ENCODE measurements at places on chromosomes 4 and X.

DNA sequence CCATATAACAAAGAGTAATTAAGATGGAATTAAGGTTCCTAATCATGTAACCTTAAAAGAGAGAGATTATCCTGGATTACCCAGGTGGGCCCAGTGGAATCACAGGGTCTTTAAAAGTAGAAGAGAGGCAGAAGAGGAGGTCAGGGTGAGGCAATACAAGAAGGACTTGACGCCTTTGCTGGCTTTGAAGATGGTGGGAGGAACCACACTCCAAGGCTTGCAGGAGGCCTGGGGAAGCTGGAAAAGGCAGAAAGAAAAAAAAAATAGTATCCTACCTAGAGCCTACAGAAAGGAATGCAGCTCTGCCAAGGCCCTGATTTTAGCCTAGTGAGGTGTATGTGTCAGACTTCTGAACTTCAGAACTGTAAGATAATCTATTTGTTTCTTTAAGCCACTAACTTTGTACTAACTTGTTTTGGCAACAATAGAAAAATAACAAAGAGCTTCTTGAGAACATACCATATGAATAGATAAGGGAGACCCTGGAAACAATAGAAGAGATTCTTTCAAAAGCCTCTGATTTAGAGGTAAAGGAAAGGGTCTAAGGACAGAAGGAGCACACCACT, 229.9 kb upstream of the TTC29 start:
- DNase-seq, result no peak

DNA sequence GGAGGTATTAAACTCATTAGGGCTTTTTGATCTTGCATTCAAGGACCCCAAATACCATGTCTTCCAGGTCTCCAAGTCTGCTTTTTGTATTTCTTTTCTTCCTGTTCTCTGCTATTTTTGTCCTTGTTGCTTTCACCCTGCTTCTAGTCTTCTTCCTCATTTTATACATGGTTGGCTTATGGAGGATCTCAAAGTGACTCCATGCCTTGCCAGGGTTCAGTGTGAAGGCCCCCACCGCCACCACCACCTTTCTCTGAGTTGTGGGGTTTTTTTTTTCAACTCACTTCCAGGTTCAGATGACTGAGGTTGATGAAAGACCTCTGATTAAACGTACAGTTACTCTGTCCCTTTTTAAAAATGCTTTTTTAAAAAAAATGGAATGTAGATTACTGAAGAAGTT, 96.3 kb downstream of the MAML3 start:
- no peak for DNase-seq

- no peak for DNase-seq
Observed at GRCh38 chr4:11765849-11766453, 337.3 kb upstream of the HS3ST1 start.

DNA sequence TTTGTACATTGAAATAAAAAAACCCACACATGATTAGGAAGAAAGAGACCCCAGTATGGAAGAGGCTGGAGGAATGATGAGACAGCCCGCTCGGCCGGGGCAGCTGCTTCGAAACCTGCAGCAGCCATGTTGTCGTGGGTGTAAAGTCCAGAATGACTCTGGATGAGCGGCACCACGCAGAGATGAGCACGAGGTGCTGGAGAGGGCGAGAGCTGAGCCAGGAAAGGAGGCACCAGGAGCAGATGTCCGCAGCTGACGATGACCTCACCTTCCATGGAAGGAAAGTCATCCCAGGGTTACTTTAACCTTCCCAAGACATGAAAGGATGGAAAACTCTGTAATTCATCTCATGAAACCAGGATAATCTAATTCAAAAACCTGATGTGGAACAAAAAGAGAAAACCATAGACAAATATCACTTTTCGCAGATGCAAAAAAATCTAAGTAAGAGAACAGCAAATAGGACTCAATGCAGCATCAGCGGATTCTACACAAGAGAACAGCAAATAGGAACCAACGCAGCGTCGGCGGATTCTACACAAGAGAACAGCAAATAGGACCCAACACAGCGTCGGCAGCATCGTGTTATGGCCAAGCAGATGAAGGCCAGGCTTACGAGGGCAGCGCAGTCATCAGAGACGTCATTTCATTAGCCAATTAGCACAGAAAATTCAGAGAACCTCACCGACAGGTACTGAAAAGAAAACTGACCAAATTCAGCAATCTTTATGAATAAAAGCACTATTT, 25.9 kb upstream of the SPON2 start:
- DNase-seq, result no peak

GRCh38 chr4:123505095-123506010, 108.8 kb downstream of the SPRY1 start:
- no peak for DNase-seq

- DNase-seq, result no peak
Observed at GRCh38 chr4:187069398-187069797, 345.7 kb upstream of the FAT1 start.

GRCh38 chr4:105241451-105241850, 94.8 kb downstream of the TET2 start:
- DNase-seq, result no peak

DNA sequence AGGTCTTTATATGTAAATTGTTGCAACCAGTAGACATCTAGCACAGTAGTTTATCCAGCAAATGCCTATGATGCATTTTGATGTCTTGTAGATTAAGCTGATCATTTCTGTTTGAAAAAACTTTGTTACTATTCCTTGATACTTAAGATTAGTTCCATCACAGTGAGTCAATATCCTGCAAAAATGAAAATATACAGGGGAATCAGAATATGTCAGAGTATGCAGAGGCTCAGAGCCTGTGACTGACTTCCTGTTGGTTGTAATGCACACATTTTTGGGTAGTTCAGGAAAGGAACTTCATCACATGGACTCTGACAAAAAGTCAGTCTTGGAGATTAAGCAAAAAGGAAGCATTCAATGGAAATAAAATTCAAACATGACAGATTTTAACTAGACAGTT, 815.5 kb downstream of the FAT4 start:
- DNase-seq, result no peak

DNA sequence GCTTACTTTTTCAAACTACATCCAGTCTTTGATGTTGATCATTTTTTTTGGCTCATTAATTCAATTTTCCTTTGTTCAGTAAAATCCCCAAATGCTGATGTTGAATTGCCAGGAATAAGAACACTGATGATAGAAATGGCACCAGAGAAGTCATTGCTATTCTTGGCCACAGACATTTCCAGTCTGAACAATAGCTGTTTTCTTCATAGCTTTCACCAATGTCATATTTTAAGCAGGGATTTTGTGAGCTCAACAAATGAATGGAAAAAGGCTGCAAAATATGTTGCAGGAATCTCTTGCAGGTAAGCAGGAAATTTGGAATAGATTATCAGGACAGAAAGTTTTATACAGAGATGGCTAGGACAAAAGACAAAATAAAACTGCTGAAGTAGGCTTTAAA, 40.5 kb upstream of the GLRB start:
- DNase-seq, result no peak

DNA sequence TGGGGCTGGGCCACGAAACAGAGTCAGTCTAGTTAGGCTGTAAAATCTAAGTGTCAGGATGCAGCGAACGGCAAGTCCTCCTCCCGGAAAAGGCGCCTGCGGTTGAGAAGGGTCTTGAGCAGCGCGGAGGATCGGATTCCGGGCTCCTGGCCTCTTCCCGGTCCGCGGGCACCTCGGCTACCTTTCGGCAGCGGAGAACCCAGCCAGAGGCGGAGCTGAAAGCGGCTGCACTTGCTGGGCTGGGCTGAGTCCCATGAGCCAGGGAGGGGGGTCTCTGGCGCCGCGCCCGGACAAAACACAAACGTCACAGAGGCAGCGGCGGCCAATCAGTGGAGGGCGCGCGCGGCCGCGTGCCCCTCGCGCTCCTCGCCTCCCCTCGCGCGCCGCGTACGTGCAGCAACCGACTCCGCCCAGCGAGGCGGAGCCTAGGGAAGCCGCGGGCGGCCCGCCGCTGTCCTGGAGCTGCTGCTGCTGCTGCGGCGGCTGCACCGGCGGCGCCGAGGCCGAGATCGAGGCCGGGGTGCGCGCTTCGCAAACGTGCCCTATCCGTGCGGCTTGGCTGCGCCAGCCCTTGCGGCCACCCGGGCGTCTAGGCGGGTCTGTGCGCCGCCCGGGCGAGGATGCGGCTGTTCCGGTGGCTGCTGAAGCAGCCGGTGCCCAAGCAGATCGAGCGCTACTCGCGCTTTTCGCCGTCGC, at the start of gene PDK3:
TSS of gene PDK3 (plus strand) at position 451 of the 696 bp plus-strand sequence. CDS start at position 621, 170 bp downstream.
- peak; percentile 70 for DNase-seq

- no peak for DNase-seq
Observed at GRCh38 chrX:18809641-18810040, 102.2 kb downstream of the PPEF1 start.

- no peak for DNase-seq
Observed at GRCh38 chrX:106917830-106918500, 2.2 kb upstream of the CLDN2 start.

- DNase-seq, result no peak
Observed at GRCh38 chr4:186428481-186428880, 126.9 kb downstream of the MTNR1A start.

GRCh38 chr4:163335384-163335783, 3.0 kb upstream of the NPY1R start:
- DNase-seq, result no peak

DNA sequence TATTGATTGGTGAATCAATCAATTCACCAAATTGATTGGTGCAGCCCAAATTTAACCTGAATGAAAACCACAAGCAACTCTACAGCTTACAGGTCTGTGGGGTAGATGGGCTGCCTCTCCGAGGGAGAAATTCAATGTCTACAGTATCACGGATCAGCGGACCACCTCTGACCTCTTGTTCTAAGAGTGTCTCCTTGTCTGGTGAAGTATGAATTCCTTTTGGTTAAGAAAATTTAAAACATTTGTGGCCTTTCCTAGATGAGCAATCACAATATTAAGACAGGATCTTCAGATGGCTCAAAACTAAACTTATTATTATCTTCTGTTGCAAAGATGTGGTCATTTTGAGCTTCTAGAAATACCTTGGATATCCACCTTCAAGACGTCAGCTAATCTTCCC, 153.3 kb downstream of the IL15 start:
- DNase-seq, result no peak

DNA sequence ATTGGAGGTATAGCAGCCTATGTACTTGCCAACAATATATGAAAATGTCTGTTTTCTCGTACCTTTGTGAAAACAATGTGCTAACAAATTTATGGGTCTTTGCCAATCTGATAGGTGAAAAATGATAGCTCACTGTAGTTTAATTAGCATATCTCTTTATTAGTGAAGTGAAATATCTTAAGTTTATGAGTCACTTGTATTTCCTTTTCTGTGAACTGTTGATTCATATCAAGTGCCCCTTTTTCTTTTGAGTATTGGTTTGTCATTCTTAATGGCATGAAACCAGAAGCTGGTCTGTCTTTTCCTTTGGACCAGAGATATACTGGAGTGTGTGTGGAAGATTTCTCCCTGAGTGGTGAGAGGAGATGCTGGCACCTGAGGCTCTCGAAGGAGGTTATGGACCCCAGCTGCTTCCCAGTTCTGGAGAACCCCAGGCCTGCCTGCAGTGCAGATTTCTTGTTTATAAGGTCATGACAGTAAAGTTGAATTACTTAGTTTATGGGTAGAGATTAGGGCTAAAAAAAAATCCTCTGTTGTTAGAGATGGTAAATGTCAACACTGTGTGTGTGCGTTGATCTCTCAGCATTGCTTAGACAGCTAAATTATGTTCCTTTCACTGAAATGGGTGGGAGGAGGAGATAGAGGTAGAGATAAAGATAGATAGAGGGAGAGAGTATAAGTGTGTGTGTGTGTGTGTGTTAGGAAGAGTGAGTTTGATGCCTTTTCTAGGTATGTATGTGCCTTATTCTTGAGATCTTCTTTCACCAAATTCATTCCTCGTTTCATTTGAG, 89.9 kb downstream of the REPS2 start:
- DNase-seq, result no peak

DNA sequence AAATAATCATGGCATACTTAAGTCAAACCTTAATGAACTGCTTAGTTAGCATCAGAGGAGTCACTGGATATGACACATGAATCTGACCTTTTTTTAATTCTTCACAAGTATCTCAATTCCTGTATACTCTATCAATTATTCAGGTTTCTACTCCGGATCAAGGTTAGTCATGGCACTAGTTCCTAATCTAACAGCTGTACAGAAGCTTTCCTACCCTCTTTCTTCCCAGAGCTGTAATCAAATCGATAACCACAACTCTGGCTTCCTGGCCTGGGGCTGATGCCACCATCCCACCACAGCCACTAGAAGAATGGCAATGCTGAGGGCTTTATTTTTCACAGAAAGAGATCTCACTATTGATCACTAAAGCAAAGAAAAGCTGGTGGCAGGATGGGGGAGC, 718.5 kb downstream of the SMARCA1 start:
- no peak for DNase-seq

- no peak for DNase-seq
Observed at GRCh38 chr4:127732623-127733328, 2.6 kb downstream of the SLC25A31 start.

DNA sequence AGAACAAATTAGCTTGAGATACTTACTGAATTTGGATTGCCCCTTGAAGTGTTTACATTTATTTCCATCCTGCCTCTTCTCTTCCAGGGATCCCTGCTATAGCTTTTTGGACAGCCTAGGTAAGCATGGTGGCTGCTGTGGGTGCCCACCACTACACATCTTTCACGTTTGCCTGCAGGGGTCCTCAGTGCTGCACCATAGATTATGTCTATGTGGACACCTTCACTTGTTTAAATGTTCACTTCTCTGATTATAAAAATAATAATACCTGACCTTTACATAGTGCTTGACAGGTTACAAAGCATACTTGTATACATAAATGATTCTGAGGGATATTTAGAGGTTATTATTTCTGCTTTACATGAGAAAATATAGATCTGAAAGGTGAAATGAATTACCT, 67.9 kb upstream of the SLC4A4 start:
- DNase-seq, result no peak

- no peak for DNase-seq
Observed at GRCh38 chr4:14701389-14701788, 300.9 kb upstream of the CPEB2 start.

All from stimulated activated CD8-positive, alpha-beta memory T cell treated with anti-CD3 and anti-CD28 coated beads, Interleukin-12 subunit alpha, Interleukin-12 subunit beta, amount 100 ng/mL, for 1 hour (primary cell).